ENCODE measurements at places on chromosomes 7 and 10.

- DNase-seq, result no peak
These were observed 1.5 kb upstream of the C1GALT1 start for GRCh38 chr7:7180725-7181449.

- no peak for DNase-seq
These were observed 12.3 kb downstream of the RPA3 start for GRCh38 chr7:7706101-7706511.

GRCh38 chr7:70640266-70640833 is 491.6 kb upstream of the GALNT17 start:
- no peak for DNase-seq

GRCh38 chr10:124998624-124999291 is 56.8 kb downstream of the ZRANB1 start:
- DNase-seq, result no peak

GRCh38 chr10:19663344-19663743 is 152.9 kb upstream of the PLXDC2 start:
- DNase-seq, result no peak

GRCh38 chr7:39727231-39728012 is 104.0 kb downstream of the RALA start:
- DNase-seq, result no peak

DNA sequence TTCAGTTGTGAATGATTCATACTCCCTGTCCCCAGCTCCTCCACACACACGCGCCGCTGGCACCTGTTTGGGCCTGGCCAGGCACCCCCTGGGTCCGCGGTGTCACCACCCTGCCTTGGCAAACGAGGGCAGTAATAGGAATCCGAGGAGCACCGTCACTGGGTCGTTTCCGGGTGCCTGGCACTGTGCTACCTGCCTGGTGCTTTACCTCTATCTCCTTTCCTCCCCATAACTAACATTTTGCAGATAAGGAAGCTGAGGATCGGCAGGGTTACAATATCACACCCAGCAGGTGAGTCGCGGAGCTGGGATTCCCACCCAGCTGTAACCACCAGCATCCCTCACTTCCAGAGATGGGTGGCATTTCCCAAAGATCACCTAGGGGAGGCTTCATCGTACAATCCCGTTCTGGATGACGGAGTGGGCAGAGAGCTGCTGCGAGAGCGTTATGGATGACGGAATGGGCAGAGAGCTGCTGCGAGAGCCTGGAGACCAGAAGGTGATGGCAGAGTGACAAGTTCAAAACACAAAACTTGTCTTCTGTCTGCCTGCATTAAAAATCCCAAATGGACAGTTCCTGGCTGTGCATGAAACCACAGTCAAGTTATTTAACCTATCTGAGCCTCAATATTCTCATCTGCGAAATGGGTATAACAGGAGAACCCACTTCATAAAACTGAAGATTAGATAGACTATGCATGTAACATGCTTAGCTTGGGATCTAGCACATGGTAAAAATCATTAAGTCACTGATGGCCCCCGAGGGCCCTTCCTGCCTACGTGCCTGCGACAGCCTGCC is 1.1 kb upstream of the HSPA12A start:
- DNase-seq, result no peak
